Type B pancreatic cell (in vitro differentiated cells): ENCODE measurements at places on chromosomes 6 and 20. TPM values are rescaled to one million over a fixed set of nuclear protein-coding genes. Genes with fewer than 3 reads are reported as not detected.

- no peak for DNase-seq
These were observed 20.9 kb downstream of the PKIG start for GRCh38 chr20:44603327-44603726.

DNA sequence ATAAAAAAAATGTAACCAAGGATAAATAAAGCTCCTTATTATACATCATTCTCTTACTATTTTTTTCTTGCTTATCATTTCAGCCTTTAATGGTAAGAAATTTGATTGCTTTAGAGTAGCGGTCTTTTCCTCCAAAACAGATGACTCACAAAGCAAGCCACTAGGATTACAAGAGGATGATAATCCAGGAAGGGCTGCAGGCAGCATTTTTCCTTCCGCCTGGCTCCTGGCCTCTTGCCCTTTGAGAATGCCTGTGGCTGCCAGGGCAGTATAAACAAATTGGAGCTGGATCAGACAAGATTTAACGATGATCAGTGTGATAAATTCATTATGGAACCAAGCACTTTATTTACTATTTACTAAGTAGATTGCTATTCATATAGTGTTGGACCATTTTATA, 9.7 kb upstream of the FBXL4 start:
- no peak for DNase-seq

WFDC2 gene
- 64.4 and 98.9 TPM in 2 replicates for total RNA-seq

C6orf118 gene
- total RNA-seq = 0.50 and 6.1 TPM in 2 replicates

GRCh38 chr20:19652591-19653026, 105.4 kb upstream of the RIN2 start:
- DNase-seq = no peak

HLA-F gene
- total RNA-seq = 2.8 and 13.2 TPM in 2 replicates

- no peak for DNase-seq
These were observed 27.7 kb downstream of the MAP3K5 start for GRCh38 chr6:136764517-136764993.

GRCh38 chr6:80523531-80523997, 417.1 kb downstream of the BCKDHB start:
- DNase-seq = no peak

GRCh38 chr6:106973836-106974335, 643 bp downstream of the CD24 start:
- peak; percentile 77 for DNase-seq

BHLHE23 gene
- not detected in 2 replicates for total RNA-seq

PRKN gene
- total RNA-seq = 1.3 and 6.2 TPM in 2 replicates

DNA sequence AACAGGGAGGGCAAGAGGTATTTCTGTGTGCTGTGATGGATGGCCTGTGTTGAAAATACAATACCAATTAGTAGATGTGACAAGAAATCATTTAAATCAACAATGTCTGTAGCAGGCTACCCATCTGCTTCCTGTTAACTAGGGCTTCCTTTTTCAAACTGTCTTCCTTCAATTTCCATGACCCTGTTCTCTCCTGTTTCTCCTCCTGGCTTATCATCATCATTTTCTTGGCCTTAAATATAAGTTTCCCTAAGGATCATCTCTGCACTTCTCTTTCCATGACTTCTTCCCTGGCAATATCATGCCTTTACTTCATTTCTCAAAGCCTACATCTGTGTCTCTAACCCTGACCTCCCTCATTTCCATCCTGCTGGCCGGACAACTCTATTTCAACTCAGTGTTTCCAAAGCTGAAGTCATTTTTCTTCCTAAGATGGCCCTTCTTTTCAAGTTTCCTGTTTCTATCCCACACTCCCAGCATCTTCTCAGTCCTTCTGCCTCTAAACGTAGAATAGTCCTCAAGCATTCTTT, 18.2 kb downstream of the ZC2HC1B start:
- no peak for DNase-seq

GRCh38 chr20:59035381-59035780, 3.2 kb upstream of the ATP5F1E start:
- DNase-seq = no peak
